ENCODE measurements at places on chromosomes 4 and X.

DNA sequence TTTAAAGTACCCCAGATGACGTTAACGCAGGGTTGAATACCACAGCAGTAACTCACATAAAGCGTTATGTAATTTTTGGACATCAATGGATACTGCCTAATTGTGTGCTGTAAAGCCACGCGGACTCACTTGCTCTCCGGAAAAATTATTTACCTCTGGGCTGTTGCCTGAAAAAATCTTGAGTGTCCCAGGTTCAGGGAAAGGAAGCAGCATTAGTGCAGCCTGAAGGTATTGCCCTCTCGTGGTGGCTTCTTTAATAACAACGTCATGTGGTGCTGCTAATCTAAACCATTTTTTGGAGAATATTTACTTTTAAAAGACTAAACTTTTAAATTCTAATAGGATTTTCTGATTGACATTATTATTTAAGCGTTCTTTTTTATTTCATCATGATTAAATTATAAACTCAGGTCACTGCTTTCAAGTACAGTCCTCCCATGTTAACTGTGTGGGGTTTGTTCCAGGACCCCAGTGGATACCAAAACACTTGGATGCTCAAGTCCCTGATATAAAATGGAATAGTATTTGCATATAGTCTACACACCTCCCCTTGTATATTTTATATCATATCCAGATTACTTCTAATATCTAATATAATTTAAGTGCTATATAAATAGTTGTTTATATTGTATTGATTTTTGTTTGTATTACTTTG is 384.8 kb downstream of the FAM133A start:
- peak; percentile 6 for DNase-seq

- DNase-seq: peak; percentile 19
These were observed 94.1 kb upstream of the GALNT7 start for GRCh38 chr4:173074501-173074946.

- no peak for DNase-seq
These were observed 21.0 kb upstream of the BMP15 start for GRCh38 chrX:50889582-50889981.

- DNase-seq: peak; percentile 28
These were observed 47.7 kb upstream of the FAT4 start for GRCh38 chr4:125266901-125267604.

GRCh38 chr4:114386637-114387233 is 211.9 kb upstream of the UGT8 start:
- DNase-seq: peak; percentile 47

Data from suppressor macrophage (primary cell).